Cerebellum (tissue), 4 donors: ENCODE measurements at places on chromosomes 6 and 20. TPM values are rescaled to one million over a fixed set of nuclear protein-coding genes. Genes with fewer than 3 reads are reported as not detected.

IL20RA gene
- total RNA-seq, result 0.36 TPM

TRIM10 gene
- total RNA-seq, result 0.36 TPM

RNF182 gene
- 18.6 TPM for total RNA-seq

PRICKLE4 gene
- total RNA-seq, result 2.4 TPM

HMGCLL1 gene
- total RNA-seq, result 35.2 TPM

RGS17 gene
- total RNA-seq, result 60.7 TPM

YWHAB gene
- 98.7 TPM for total RNA-seq

IMPG1 gene
- 0.36 TPM for total RNA-seq

BPIFB1 gene
- 0.45 TPM for total RNA-seq

GSTA1 gene
- not detected for total RNA-seq

RSPO3 gene
- total RNA-seq, result 7.4 TPM

LGSN gene
- not detected for total RNA-seq

PI16 gene
- total RNA-seq, result 0.73 TPM

DNA sequence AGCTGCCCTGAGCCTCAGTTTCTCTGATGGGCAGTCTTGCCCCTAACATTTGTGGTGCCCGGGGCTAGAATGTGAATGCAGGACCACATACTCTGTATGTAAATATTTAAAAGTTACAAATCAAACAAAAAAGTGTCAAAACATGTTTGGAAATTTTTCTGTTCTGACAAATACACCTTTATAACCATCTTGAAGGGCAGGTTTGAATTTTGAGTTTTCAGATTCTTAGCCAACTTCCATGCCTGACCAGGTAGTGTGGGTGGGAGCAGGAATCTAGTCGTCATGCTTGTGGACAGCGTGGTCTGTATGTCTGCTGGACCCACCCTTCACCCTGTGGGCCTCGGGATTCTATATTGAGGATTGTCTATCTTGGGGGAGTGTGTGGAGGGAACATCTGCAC lies 325.1 kb downstream of the SOX4 start:
- DNase-seq, result no peak

DNA sequence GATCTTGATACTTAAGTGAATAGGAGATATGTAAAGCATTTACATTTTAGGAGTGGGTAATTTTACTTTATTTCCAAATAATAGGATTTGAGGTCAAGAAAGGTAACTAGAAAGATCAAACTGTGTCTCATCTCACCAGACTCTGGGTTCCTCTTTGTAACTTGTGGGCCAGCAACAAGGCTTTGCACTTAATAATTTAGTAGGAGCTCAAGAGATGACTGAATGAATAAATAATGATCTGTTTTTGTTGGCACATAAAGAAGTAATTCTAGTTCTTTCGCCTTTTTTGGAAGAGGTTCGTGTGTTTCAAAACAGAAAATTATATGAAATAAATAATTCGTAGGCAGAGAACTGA lies 67.4 kb upstream of the FABP7 start:
- DNase-seq, result no peak

GRCh38 chr6:11245381-11246256 lies 13.2 kb upstream of the NEDD9 start:
- no peak for DNase-seq

GRCh38 chr20:914727-915498 lies 1.2 kb downstream of the ANGPT4 start:
- DNase-seq, result no peak

DNA sequence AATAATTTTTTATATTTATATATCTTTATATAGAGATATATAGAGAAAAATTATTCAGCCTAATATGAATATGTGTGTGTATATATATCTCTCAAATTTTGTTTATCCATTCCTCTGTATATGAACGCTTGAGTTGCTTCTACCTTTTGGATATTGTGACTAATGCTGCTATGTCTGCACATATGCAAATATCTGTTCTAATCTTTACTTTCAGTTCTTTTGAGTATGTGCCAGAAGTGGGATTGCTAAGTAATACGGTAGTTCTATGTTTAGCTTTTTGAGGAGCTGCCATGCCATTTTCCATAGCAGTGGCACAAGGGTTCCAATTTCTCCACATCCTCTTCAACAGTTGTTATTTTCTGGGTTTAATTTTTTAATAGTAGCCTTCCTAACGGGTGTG lies 72.8 kb upstream of the CEP85L start:
- DNase-seq, result no peak

GRCh38 chr20:8020314-8021079 lies 936 bp upstream of the TMX4 start:
- DNase-seq, result peak; percentile 5

DNA sequence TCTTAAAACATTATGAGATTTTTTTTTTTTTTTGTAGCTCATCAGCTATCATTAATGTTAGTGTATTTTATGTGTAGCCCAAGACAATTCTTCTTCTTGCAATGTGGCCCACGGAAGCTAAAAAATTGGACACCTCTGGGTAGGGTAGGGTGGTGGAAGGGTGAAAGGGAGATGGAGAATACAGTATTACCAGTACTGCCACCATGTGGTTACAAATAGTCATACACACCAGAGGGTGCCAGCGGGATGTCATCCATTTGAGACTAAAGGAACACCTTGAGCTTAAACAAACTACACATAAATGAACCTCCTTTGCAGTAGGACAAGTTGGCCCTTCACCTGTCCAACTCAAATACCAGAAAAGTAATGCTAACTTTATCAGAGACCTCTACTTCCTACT lies 601.9 kb downstream of the HTR1B start:
- no peak for DNase-seq

DNA sequence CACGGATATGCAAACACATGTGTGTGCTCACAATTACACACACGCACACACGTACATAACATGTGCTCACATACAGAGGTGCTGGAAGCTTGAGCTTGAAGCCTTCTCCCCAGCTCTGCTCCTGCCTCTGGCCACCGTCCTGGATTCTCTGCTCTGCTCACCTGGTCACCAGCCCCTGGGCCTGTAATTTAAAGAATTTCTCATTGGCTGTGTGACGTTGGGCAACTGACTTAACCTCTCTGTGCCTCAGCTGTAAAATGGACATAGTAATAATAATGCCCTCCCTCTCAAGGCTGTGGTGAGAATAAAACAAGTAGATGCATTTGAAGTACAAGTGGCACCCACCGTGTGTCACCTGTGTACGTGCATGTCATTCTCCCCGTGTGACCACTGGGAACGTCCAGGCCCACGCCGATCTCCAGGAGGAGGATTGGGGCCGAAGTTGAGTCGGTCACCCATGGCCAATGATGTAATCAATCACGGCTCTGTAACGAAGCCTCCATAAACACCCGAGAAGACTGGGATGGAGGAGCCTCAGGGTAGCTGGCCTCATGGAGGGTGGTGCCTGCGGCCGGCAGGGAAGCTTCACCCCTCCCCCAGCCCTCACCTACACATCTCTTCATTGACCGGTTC lies 160.9 kb upstream of the AFDN start:
- DNase-seq, result no peak

GRCh38 chr6:12748815-12749521 lies 32.4 kb downstream of the PHACTR1 start:
- peak; percentile 37 for DNase-seq

GRCh38 chr6:170110201-170111140 lies 180.4 kb downstream of the DLL1 start:
- no peak for DNase-seq

GRCh38 chr20:5316188-5317158 lies at the start of gene PROKR2:
Gene PROKR2, minus strand, starts transcription at chr20:5316954. Its CDS starts 2,585 bp downstream, at chr20:5314369.
- DNase-seq, result no peak

GRCh38 chr20:57476084-57476526 lies 48.8 kb downstream of the CTCFL start:
- DNase-seq, result no peak

DNA sequence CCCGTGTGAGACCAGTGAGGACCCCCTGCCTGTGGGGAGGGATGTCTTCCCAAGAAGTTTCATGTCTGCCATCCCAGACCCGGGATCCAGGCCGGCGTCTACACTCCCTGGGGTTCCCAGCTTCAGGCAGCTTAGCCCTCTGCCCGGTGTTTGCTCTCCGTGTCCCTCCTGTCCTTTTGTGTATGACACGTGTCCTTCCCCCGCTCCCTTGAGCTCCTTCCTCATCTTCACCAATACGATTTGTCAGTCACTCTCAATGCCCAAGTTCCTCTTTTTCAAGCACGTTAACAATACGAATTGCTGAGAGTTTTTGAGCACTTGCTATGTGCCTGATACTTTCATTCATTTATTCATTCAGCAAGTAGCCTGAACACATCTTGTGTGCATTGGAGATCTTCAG lies 115.6 kb upstream of the PTPN1 start:
- DNase-seq, result no peak

- DNase-seq, result no peak
These were observed 288.0 kb downstream of the ADGB start for GRCh38 chr6:146886587-146887446.

DNA sequence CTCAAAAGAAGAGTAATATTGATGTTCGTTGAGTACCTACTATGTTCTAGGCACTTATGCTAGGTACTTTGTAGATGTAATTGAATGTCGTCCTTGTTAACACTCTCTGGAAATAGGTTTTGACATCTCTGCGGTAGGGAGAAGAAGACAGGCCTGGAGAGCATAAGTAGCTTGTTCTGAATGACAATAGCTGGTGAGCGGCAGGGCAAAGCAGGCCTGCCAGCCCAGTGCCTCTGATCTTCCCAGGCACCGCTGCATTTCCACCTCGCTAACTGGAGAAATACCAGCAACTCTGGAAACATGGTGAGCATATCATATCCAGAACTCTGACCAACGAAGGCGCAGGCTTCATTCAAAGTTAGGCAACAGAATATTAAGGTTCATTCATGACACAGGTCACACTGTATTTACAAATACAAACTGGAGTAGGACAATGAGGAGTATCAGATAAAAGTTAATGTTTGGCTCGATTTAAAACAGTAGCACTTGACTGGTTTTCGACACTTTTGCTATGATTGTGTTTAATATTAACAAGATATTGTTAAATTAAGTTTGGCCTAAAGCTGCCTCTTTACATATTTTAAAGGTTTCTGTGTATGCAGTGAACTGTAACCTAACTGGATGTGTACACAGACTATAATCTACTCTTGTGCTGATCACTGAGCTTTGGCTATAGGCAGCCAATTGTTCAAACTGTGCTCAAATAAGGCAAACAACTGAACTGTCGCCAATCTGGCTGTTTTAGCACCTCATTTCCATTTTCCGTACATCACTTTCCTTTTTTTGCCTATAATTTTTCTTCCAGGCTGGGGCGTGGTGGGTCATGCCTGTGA lies 54.1 kb downstream of the PPP1R3G start:
- no peak for DNase-seq

DNA sequence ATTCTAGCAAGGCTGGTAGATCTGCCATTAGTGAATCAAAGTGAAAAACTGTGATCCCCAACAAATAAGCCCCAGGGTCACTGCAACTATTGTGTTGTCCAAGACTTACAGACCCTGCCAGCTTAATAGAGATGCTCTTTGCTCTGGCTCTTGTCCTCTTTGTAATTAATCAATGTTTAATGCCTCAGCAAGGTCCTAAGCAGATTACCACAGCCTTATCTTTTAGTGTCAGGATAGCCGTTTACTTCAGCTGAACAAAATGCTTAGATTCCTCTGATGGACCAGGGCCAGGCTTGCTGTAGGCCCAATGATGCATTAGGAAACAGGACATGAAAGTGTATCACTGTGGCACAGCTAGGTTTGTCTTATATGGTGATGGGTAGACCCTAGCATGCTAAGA lies 353.3 kb downstream of the HACE1 start:
- DNase-seq, result no peak

DNA sequence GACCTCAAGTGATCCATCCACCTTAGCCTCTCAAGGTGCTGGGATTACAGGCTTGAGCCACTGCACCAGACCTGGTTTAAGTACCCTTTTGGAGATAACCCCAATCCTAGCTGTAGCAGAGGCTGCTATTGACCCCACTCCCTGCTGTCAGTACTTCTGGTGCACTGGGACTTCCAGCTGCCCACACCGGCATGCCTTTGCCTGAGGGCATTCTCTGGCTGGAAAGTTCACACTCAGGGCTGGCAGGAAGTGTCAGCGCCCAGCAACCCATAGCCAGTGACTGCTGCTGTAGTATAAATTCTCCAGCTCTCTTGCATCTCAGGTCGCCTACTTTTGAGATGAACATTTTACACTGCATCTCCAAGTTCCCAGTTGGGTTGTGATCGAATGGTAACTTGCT lies 75.3 kb downstream of the UTRN start:
- DNase-seq, result no peak

GRCh38 chr6:4010689-4011090 lies 68.2 kb downstream of the FAM217A start:
- no peak for DNase-seq

DNA sequence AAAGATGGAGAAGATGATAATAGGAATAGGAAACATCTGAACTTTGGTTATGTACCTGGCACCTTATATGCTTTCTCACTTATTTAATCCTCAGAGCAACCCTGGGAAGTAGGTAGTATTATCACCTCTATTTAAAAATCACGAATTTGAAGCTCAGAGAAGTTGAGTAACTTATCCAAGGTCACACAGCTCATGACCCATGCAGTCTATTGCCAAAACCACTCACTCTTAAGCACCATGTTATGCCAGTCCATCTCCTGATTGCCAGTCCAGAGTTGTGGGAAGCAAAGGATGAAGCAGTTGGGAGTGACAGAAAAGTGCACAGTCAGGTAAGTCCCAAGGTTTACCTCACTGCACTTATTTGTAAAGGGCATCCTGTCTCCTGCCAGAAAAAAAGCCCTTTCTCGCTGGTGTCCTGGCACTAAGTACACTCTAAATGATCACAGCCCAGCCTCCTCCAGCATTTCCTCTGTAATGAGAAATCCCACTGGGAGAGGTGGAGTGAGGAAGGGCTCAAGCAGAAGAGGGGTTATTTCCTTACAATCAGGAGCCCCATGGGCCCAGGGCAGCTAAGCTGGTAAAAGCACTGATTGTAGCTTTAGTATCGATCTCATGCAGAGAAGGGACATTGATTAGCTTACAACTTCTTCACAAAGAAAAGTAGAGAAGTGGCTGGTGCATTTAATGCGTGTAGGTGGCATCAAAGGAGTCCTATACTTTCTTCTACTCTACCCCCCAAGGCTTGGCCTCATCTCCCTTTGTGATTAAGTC lies 21.3 kb upstream of the SCGN start:
- no peak for DNase-seq

GRCh38 chr6:18538315-18538714 lies 151.2 kb downstream of the RNF144B start:
- DNase-seq, result no peak

DNA sequence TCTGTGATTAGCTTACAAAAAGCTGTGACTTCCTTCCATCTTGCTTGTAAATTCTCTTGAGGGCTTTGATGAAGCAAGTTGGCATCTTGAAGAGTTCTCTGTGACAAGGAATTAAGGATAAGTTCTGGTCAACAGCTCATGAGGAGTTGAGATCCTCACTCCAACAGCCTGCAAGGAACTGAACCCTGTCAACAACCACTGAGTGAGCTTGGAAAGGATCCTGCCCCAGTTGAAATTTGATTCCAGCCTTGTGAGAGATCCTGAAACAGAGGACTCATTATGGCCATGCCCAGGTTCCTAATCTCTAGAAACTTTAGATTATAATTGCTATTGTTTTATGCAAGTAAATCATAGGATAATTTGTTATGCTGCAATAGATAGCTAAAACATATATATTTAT lies 133.7 kb downstream of the PTCHD4 start:
- no peak for DNase-seq

DNA sequence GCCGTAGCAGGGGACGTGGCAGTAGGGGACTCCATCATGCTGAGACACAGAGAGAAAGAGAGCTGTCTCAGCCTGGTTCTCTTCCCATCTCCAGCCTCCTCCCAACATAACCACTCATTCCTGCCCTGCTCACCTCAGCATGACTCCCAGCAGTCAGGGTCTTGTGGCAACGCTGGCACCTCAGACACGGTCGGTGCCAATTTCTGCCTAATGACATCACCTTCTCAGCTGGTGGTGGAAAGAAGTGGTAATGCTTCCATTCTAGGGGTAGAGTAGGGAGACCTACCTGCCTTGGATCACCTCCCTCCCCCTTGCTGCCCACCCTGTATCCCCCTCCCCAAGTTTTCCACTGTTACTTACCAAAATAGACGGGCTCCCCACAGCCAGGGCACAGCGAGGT lies 2.5 kb downstream of the CRIP3 start:
- no peak for DNase-seq
